ENCODE measurements at places on chromosomes 11 and 22. TPM values are rescaled to one million over a fixed set of nuclear protein-coding genes. Genes with fewer than 3 reads are reported as not detected.

The CSNK2A3 gene
- 6.0 TPM for total RNA-seq

DNA sequence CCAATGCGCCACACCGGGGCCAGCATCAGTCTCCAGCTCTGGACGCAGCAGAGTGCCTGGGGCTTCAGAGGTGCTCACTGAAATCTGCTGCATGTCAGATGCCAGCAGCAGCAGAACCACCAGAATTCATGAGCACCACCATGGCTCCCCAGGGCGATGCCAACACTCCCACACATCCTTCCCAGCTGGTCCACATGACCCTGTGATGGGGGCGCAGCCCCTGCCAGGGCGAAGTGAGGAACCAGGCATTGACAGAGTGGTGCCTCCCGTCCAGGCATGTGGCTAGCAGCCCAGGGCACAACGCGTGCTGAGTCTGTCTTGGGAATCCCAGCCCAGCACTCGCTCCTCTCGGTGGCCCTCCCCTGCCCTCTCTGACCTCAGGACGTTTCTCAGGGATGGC is 80.4 kb downstream of the DHCR7 start:
- DNase-seq, result no peak

DNA sequence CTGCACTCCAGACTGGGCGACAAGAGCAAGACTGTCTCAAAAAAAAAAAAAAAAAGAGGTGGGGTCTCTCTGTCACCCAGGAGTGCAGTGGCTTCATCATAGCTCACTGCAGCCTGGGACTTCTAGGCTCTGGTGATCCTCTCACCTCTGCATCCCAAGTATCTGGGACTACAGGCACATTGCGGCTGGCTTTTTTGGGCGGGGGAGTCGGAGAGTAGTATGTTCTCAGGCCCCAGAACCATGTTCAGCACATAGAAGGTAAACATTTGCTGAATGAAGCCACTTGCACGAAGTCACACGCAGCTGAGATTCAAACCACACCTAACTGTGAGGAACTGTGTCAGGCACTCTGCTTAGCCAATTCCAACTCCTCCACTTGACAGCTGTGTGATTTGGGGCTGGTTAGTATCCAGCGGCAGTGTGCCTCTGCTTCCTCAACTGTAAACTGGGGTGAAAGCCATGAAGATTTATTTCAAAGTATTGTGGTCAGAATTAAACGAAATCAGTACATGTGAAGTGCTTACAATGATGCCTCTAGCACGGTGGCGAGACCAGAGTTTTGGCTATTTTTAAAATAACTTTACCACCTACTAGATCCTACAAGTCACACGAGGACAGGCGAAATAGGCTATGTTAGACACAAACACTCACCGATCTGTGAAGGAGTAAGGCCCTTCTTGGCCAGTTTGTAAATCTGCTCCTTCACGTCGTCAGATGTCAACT is 789 bp downstream of the RPS13 start:
- DNase-seq, result no peak

DNA sequence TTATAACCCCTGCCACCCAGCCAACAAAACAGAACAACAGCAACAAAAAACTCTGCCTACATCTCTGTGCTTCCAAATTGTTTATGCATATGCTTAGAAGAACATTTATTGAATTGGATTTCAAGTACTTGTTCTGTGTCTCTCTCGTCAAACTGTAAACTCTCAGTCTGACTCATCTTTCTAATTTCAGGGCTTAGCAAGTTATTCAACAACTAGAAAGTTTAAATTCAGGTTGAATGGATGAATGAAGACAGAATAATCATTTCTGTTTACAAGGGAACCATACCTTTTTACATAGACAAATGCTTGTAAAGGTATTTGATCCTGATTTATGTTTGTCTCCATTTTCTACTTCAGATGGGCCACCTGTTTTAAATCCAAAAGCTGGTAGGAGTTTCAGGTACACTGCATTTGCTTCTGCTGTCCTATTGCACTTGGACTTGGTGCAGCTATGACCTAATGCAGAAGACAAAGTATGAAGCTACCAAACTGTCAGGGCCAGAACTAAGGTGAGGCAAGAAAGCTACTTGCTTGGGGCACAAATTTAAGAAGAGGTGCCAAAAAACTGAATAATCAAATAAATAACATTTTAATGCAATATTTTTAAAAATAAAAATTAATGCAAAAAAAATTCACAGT is 1.6 kb upstream of the FBXO3 start:
- DNase-seq, result no peak

GRCh38 chr11:117369534-117369933 is 41.9 kb downstream of the CEP164 start:
- DNase-seq, result no peak

DNA sequence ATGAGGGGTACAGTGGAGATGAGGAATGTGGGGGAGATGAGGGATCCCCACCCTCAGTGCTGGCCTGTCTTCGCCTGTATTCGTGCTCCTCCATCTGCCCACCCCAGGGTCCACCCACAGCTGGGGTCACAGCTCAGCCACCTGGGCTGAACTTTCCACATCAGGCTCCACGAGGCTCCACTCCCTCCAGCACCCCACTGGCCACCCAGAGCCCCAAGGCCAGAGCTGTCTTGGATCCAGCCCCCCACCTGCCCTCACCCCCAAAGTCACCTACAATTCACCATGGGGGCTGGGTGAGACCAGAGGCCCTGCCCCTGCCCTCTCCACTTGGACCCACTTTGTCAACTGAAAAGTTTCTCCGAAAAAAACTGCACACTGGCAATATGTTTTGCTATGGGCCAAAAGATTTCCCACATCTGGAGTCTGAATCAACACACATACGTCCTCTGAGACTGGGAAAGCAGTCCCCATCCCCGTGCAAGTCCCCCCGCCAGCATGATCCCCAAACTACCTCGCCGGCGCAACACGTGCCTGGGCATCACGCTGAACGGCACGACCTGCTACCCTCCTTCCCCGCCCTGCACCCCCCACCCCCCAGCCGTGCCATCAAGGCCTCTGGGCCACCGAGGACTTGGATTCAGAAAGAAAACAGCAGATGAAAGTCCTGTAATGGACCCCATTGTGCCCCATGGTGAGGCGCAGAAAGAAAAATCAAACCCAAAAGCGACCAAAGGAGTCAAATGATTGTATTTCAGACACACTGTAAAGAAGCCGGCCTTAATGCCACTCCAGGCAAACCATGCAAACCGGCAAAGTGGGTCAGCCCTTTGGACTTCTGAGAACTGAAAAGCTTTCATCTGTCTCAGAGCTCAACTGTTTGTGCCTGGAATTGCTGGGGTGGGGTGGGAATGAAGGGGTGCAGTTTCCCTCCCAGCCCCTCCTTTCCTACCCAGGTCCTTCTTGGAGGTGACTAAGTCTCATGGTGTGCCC is 16.5 kb upstream of the GAL start:
- DNase-seq, result no peak

DNA sequence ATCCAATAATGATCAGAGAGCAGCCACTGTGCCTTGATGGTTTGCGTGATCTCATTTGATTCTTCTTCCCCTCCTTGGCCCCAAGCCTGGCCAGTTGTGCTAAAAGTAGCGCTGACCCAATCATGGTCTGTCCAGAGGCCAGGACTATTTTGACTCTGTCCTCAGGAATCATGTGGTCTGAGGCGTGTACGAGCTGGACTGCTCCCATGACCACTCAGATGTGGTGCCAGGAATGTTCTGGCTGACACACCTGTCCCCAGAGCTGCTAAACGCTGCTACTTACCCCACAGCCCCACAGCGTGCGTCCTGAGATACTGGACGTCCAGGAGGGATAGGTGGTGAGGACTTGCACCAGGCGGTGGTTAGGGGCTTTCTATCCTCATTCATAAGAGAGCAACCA is 70.5 kb downstream of the FEZ1 start:
- DNase-seq, result peak; percentile 76

DNA sequence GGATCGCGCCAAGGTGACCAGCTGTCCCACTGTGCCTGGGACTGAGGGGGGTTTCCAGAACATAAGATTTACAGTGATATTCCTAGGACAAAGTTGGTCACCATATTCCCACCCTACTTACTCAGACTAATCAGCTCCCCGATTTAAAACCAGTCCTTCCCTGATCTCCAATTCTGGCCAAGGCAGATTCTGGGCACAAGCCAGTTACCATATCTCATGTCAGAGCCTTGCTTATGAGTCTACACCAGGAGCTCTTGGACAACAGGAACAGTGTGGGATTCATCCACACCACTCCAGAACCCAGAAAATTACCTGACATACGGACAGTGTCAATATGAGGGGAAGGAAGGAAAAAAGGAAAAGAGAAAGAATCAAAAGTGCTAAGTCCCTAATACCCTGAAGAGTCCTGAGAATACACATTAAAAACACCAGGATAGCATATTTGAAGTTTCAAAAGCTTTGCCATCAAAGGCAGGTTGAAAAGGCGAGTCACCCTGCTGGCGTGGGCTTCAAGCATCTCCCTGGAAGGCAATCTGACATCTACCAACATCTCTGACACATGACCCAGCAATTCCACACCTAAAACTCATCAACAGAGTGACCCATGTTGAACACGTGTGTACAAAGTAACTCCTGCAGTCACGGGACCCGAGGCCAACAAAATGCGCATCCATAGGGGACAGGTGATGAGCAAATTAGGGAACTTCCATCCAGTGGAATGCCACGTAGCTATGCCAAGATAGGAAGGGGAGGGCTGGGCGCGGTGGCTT is 8.0 kb upstream of the IL2RB start:
- no peak for DNase-seq

- DNase-seq, result peak; percentile 70
Measured at GRCh38 chr22:45903355-45904135, 73.4 kb downstream of the WNT7B start.

Data from aorta (tissue), 5 donors.